ENCODE measurements at places on chromosomes 4 and X. TPM values are rescaled to one million over a fixed set of nuclear protein-coding genes. Genes with fewer than 3 reads are reported as not detected.

CLCN5 gene
- 4.3 TPM for total RNA-seq

KDM5C gene
- 105 TPM for total RNA-seq

DMD gene
- 4.6 TPM for total RNA-seq

ART3 gene
- total RNA-seq = not detected

ARHGAP10 gene
- total RNA-seq = 9.3 TPM

SH3TC1 gene
- 15.2 TPM for total RNA-seq

MID2 gene
- 15.8 TPM for total RNA-seq

FRAS1 gene
- total RNA-seq = 0.07 TPM

GAB3 gene
- total RNA-seq = 6.2 TPM

DNA sequence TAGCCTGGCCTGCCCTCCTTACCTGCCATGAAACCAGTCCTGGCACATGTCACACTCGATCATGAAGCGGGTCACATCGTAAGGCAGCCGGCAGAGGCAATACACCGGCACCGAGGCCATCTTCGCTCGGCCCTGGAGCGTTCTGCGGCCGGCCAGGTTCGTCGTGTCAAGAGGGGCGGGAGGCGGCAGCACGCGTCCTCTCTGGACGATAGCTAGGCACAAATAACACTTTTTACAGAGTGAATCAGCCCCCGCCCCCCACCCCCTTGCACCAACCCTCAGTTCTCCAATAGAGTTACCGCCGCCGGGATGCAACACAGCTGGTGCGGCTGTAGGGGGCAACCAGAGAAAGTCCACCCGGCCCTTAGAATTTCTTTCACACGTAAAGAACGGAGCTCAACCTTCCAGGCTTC, 1.7 kb downstream of the PHF8 start:
- peak; percentile 49 for DNase-seq

DNA sequence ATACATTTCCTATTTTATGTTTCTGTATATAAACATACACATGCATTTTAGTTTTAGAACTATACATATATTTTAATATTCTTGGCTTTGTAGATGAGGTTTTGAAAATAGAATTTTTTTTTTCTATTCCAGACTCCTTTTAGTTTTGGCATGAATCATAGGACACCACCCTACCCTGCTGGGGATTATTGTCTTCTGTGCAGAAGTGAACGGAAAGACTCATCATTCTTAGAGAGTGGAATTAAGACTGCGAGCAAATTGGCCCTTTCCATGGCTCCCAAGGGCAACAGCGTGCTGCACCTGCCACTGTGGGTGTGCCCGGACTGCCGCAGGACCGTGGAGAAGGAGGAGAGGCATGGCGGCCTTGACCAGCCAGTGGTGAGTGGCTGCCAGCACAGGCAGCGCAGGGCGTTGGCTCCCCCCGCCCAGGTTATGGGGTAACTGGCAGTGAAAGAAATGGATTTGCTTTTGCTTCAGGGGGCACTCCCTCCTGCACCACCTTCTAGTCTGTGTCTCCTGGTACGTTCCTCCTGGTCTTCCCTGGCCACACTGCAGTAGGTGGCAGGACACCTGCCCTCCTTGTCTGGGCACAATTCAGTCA, 59.6 kb downstream of the FAM193A start:
- DNase-seq = no peak

GRCh38 chr4:141340458-141340857, 119.8 kb downstream of the ZNF330 start:
- no peak for DNase-seq

DNA sequence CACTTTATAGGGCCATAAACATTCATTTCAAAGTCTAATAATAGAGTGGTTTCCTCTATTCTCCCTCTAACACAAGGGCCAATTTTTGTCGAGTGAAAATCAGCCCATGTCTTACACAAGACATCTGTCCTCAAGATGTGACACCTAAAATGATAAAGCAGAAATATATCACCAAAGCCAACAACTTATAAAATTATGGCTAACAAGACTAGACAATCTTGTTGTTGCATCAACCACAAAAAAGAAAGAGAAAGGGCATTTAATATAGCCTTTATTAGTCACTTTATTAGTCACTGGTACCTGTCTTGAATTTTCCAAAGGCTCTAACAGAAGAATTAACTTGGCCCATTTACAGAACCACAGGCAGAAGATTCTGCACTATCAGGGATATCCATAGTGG, 161.6 kb downstream of the SMIM20 start:
- DNase-seq = no peak

- no peak for DNase-seq
These were observed 33.6 kb upstream of the HGFAC start for GRCh38 chr4:3407930-3408792.

- no peak for DNase-seq
These were observed 173.8 kb upstream of the RAI2 start for GRCh38 chrX:18034945-18035344.

DNA sequence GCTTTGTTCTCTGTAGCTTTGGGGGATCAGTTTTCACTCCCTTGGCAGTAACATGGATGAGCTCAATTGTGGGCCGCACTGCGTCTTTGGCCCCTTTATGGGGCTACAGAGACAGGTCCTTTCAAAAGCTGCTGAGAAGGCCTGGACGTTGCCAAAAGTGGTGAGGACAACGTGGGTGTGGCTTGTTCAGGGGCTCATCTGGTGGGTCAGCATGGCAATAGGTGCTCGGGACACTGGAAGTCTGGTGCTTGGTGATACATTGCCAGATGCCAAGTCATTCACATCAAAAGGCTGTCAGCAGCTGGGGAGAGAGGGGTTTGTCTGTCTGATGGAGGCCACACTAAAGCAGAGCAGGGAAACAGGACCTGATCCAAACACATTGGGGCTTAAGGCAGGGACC, 149.8 kb upstream of the EOLA2 start:
- no peak for DNase-seq

DNA sequence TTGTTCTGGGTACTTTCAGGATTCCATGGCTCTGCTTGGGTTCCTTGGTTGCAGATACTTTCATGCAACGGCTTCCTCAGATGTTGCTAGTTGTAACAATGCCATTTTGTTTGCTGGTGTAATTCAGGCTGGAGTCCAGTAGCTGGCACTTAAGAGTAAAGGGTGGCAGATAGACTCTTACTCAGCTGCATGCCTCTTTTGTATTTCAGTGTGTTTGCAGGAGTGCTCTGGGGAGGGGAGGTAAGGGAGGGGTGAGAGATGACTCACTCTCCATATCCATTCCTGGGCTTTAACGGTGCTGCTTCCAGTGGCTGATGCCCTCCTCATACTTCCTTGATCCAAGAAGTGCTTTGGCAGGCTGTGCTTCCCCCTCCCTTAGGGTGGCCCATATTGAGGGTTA, 155.2 kb downstream of the ZNF330 start:
- no peak for DNase-seq

- DNase-seq = no peak
These were observed 116.2 kb downstream of the AFAP1 start for GRCh38 chr4:7823416-7823824.

- DNase-seq = peak; percentile 1
These were observed 3.7 kb downstream of the TAF7L start for GRCh38 chrX:101287402-101287801.

GRCh38 chr4:105296672-105297071, 150.0 kb downstream of the TET2 start:
- no peak for DNase-seq

- no peak for DNase-seq
These were observed 2.4 kb downstream of the ZNF141 start for GRCh38 chr4:340011-340410.

GRCh38 chr4:67712650-67713528, 11.9 kb upstream of the UBA6 start:
- DNase-seq = no peak

- DNase-seq = peak; percentile 68
These were observed 4.2 kb downstream of the PRDM8 start for GRCh38 chr4:80201252-80202151.

- no peak for DNase-seq
These were observed 69.7 kb downstream of the PDGFC start for GRCh38 chr4:156901871-156902270.

DNA sequence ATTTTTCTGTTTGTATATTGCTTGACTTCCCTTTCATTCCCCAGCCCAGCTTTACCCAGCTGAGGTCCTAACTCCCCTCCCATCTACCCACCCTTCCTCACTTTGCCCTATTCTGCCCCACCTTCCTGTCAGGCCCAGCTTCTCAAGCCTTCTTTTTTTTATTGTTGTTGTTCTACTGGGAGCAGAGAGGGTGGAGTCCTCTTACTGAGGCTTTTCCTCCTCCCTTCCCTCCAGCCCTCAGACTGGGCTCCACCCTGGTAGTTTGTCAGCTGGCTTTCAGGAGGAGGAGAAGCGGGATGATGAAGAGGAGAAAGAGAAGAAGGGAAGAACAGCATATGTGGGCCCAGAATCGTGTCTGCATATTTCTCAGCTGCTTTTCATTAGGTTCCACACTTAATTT, 3.2 kb upstream of the KLF8 start:
- DNase-seq = no peak

DNA sequence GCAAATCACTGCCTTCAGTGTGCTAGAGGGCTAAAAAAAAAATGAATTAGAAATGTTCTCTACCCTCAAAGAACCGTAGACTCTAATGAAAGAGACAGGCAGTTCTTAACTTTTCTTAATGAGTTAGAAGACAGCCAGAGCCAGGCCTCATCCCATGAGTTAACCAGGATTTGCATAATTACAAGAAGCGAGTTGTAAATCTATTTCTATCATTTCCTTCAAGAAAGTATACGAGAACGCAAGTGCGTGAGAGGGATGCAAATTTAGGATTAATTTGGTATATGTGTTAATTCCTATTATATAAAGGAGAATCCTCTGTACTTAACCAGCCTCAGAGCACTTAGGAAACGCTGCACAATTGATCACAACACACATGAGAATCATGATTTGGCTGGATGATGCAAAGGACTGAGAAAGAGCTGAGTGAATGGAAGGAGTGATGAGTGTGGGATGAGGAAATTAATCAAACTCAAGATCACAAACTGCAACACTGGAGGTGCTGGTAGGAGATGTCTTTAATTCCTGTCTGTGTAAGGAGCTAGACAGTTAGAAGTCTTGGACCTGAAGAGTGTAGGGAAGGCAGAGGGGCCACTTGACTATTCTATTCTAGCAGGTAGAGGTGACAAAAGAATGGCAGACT, 157.2 kb downstream of the ATP10D start:
- DNase-seq = no peak

GRCh38 chr4:18110099-18110498, 88.5 kb upstream of the LCORL start:
- DNase-seq = no peak

DNA sequence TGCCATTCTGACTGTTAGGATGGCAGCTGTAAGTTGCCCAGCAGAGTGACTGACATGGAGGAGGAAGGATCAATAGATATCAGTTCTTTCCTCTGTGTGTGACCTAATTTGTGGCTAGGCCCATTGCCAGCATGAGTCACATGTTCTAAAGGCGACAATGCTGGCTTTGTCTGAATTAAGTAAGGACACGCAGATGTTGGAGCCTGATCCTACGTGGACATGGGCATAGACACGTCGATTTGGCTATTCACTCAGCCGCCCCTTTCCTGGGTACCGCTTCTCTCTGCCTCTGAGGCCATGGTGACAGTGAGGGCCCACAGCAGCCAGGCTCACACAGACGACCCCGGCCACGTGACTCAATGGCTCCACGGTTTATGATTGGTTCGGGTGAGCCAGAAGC, 16.3 kb downstream of the PROM1 start:
- no peak for DNase-seq

DNA sequence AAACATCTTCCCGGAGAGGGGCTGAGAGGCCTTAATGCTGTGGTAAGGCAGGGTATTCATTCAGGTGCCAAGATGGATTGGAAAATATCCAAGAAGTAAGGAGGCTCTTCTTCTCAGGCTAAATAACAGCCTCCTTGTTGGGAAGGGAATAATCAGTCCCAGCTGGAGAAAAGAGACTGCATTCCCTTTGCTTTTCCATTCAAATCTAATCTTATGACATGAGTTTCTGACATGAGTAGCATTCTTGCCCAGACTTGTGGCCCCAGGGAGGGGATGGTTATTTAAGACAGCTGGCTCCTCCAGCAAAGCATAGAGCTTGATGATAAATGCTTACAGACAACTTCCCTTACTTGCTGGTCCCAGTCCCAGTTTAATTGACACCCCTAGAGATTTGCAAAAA, 98.3 kb downstream of the DCLK2 start:
- no peak for DNase-seq

DNA sequence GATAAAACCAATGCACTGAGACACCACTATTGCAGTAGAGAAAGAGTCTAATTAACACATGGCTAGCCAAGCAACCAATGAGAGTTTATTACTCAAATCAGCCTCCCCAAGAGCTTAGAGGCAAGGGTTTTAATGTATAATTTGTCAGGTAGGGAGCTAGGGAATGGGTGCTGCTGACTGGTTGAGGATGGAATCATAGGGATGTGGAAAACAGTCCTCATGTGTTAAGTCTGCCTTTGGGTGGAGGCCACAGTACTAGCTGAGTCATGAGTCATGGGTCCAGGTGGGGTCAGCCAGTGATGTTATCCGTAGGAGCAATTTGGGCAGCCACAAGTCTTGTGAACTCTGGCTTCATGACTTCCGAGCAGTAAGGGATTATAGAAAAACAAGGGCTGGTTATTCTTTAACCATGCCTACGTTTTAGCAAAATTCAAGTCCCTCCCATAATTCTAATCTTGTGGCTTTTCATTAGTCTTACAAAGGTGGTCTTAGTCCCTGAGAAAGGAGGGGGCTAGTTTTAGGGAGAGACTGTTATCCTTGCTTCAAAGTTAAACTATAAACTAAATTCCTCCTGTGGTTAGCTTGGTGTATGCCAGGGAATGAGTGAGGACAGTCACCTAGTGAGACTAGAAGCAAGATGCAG, 25.1 kb upstream of the PLAC8 start:
- no peak for DNase-seq

DNA sequence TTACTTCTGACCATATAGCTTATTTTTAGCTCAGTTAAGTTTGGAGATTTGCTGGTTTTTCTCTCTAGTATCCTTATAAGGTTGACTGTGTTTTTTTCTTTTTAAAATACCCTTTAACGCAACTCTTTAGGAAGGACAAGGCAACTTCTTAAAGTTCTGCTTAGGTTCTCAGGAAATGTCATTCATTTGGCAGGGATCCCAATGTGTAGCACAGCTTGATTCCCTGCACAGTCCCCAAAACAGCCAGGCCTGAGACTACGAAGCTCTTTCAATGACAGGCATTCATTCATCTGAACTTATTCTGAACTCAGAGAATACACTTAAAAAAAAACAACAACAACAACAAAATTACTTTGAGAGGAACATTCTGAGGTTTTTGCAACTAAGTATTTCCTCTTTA, 1765.8 kb downstream of the PCDH7 start:
- no peak for DNase-seq

- no peak for DNase-seq
These were observed 111.4 kb upstream of the RXFP1 start for GRCh38 chr4:158410272-158410671.

DNA sequence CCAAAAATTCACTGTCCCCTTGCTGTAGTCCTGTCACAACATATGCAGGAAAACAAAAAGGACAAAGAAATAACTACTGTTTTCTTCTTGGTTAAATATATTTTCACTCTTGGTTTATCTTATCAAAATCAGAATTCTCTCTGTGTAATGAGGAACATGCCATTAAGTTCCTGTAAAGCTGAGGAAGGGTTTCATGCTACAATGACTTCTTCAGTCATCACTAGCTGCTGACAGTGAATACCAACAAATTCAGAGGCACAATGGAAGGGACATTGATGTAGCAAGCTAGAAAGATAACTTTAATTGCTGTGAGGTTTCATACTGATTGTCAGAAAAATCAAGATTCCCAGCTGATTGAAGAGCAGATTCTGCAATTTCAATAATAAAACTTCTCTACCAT, 782.9 kb upstream of the HTR2C start:
- DNase-seq = no peak

- DNase-seq = no peak
These were observed 605.2 kb upstream of the EPHA5 start for GRCh38 chr4:66275411-66276038.
